Stimulated activated CD8-positive, alpha-beta memory T cell treated with anti-CD3 and anti-CD28 coated beads, Interleukin-2, amount 100 ng/mL, for 48 hours (primary cell): ENCODE measurements at places on chromosomes 5 and 9.

- no peak for DNase-seq
Measured at GRCh38 chr9:97873425-97873824, 20.4 kb downstream of the FOXE1 start.

DNA sequence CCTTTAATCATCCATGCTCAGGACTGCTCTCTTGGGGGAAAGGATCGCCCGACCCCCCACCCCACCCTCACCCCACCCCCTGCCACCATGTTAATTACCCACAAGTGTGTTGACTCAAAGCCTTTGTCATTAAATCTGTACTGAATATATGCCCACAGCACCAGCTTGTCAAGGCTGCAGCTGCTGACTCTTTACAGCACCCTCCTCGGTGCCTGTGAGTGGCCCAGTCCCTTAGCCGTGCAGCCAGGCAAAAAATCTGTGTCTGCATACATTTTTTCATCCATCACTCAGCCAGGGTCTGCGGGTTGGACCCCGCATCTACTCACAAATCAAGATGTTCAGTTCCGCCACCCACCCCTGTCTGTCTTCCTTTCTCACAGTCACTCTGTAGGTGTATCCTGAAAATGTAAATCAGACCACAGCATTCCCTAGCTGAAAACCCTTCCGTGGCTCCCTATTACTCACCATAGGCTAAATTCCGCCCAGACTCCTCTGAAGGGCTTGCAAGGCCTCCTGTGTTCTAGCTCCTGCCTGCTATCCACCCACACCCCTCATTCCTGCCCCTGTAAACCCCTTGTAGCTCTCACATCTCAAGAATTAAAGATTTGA is 53.7 kb upstream of the KCNIP1 start:
- DNase-seq, result no peak

DNA sequence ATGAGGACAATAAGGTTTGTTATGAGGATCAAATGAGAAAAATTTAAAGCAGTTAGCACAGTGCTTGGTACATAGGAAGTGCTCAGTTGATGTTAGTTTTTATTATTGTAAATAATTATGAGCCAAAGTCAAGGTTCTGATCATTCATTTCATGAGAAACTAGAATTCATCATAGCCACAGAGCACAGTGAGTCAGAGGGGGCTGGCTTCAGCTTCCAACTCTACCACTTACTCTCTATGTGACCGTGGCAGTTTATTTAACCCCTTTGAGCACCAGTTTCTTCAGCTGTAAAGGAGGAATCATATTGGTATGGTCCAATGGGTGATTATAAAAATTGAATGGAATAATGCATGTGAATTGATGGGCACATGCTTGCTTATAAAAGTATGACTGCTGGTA is 39.4 kb downstream of the KLHL3 start:
- peak; percentile 45 for DNase-seq

DNA sequence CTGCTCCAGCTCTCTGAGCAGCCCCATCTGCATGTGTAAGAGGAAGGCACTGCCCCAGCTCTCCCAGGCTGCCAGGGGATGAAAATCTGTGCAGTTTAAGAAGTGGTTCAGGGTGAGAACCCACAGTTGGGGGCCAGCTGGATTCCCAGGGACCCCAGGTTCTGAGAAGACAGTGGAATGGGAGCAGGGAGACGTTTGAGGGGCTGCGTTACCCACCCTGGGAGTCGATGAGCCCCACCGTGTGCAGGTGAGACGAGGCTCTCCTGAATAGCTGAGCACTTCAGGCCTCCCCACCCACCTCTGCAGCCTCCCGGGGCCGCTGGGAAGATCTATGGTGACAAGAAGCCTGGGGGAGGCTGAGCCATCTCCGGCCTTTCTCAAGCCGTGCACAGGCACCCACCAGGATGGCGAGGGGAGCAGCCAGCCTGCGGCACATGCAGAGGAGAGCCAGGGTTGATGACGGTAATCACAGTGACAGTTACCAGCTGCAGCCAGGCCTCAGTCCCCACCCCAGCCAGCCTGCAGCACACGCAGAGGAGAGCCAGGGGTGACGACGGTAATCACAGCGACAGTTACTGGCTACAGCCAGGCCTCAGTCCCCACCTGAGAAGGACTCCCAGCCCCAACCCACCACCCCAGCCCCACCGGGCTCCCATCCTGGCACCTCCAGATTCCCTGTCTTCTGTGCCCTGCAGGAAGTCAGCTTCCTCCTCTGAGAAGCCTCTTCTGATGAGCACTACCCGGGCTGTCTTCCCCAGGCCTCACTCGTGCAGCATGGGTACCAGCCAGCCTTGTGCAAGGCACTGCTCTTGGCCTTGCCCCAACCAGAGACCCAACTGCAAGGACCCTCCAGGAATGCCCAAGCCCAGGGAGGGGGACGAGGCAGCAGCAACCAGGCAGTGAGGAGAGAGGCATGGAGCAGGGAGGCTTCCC is 150.8 kb upstream of the PPP1R26 start:
- no peak for DNase-seq

DNA sequence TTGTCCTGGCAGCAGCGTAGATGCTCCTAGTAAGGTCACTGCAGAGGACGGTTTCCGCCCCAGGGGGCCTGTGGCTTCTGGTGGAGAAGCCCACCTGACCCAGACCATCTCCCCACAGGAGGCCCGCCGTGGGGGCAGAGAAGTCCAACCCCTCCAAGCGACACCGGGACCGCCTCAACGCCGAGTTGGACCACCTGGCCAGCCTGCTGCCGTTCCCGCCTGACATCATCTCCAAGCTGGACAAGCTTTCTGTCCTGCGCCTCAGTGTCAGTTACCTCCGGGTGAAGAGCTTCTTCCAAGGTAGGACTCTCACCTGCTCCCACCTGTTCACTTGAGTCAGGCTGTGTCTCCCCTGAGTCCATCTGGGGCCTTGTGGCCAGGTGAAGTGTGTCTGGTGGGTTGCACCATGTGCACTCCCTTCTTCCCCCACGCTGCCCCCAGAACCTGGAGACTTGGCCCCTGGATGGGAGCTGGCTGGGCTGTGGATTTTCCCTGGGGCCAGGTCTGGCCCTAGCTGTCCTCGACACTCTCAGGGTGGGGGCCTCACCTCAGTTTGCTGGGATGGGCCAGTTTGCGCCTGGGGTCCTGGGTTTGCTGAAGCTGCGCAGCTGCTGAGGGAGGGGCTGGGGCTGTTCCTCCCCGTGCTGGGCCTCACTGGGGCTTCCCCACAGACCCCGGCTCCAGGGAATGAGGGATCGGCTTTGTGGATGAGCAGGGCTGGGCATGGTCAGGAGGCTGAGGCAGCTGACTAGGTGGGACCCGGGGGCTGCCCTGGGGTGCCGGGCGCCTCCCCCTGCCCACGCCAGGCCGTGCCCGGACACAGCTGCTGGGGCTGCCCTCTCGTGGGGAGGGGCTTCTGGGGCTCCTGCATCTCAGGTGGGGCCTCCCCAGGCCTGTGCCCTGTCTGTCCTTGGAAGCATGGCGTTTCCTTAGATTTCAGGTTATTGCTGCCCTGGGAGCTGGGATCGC is 32.4 kb downstream of the AHRR start:
- DNase-seq, result no peak

- no peak for DNase-seq
Measured at GRCh38 chr5:135456238-135457099, 4.3 kb upstream of the TIFAB start.

DNA sequence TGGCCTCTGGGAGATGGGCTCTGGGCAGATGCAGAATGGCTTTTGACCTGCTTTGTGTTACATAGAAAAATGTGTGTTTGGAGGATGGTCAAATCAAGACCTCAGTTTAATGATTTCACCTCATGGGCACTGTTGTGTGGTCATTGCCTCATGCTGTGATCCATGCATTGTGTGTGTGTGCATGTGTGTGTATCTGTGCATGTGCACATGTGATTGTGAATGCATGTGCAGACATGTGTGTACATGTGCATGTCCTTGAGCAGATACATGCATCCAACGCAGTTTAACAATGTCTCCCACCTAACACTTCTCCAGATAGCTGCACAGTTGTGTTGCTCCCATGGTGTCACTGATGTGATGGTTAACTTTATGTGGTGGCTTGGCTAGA is 40.1 kb upstream of the S1PR3 start:
- no peak for DNase-seq

- no peak for DNase-seq
Measured at GRCh38 chr9:130500340-130501180, 55.8 kb downstream of the ASS1 start.

DNA sequence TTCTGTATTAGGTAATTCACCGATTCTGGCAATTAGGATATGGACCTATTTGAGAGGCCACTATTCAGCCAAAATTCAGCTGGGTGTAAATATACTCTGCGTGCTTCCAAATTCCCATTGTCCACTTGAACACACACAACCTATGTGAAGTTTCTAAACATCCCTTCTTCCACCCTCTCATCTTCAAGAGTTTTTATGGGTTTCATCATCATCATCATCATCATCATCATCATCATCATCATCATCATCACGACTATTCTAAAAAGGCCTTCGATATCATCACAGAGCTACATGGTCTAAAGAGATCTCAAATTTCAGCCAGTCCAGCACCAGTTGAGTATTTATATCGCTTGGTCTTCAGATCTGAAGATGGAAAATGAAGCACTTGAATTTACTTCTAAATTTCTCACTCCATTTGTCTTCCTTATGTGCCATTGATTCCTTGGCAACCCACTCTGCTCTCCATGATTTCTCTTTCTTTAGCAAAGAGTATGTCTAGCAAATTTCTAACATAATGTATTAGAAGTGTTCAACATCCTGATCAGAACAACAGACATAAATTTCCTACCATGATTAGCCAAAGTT is 49.2 kb upstream of the HMHB1 start:
- DNase-seq, result no peak

GRCh38 chr9:106019702-106020101 is 325.4 kb downstream of the TMEM38B start:
- DNase-seq, result no peak

DNA sequence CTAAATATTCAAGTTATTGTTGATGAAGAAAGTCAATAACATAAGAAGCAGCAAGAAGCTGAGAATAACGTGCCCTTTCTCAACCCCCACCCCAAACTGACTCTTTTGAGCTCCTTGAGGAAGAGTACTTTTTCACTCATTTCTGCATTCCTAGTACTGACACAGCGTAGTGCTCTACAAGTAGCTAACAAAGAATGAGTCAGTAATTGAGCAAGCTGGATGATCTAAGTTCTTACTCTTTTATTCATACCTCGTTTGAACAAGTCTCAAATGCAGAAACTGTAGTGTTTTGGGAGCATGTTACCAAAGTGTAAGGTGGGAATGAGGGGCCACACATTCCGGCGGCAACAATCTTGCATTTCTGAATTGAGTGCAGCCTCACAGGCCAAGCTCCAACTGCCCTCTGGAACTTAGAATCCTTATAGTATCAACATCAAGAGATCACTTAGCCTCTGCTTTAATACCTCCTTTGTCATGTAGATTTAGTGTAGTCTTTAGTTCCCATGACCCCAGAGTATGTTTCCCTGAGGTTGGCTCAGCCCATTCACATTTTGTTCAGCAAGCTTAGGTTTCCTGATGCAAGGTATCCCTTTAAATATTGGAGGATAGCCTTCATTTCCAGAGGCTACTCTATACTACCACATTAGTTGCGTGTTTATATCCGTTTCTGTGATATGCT is 152.0 kb downstream of the PRR16 start:
- no peak for DNase-seq

DNA sequence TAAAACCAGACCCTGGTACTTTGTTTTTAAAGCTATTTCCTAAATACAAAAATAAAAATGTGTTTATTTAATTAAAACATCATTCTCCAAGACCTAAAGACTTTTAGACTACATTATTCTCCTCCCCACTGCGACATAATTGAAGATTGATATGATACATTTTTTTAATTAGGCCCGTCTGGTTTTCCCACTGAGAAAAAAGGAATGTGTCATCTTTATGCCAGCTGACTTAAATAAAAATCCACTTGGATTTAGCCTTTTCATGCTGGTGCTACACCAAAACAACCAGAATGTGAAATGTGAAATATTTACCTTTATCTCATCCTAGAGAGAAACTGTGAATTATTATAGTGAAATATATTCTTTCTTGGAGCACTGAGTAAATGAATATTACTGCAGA is 155.5 kb upstream of the PPP1R2B start:
- DNase-seq, result no peak

DNA sequence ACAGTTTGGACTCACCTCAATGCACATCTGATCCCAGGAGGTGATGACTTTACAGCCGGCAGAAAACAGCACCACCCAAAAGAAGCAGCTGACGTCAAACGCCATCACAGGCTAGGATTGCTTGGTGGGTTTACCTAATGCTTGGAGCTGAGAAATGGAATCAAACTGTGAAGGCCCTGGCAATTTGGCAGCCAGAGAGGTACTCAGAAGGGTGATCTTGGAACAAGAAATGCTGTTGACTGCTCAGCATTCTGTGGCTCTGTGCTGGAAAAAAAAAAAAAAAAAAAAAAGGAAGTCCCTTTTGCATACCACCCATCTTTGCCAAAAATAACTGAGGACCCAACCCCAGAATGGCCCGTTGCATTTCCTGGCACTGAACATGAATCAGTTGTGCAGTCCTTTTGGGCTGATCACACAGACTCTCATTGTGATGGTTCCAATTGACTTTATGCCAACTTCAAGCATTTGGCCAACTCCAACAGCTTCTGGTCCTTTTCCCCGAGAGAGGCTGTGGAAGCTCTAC is at the start of gene CD180:
TSS of gene CD180 (minus strand) at position 263 of the 523 bp plus-strand sequence. CDS start at position 105, 158 bp downstream.
- no peak for DNase-seq

- DNase-seq, result no peak
Measured at GRCh38 chr9:18658804-18659705, 185.1 kb downstream of the ADAMTSL1 start.

GRCh38 chr9:108664309-108665255 is 191.2 kb downstream of the ACTL7B start:
- no peak for DNase-seq

- DNase-seq, result no peak
Measured at GRCh38 chr5:176889321-176890280, 9.5 kb downstream of the HK3 start.

DNA sequence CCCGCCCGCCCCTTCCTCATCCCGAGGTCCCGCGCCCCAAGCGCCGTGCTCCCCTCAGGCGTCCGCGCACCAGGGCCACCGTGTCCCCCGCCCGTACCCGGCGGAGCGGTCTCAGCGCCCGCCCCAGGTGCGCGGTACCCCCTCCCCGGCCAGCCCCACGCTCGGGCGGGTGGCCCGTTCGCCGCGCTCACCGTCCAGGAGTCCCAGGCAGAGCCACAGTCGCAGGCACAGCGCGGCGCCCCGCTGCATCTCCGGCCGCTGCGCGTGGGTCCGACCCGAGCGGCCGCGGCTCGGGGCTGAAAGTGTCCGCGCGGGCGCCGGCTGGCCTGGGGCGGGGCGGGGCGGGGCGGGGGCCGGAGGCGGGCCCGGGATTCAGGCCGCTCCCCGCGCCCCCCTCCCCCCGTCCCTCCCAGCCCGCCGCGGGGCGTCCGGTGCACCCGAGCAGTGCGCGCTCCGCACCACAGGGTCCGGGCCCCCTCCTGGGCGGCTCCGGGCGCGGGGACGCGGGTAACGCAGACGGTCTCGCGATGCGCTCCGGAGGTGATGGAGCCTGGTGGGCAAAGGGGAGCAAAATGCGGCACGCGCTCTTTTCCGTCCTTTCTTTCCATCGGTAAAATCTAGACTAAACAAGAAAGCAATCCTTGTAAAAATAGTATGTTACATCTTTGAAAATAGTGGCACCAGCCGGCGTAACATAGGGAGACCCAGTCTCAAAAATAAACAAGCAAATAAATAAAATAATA is at the start of gene FLT4:
TSS of gene FLT4 (minus strand) at position 304 of the 743 bp plus-strand sequence. CDS start at position 249, 55 bp downstream.
- no peak for DNase-seq

- DNase-seq, result no peak
Measured at GRCh38 chr9:87533271-87533670, 35.6 kb downstream of the DAPK1 start.
